ENCODE measurements at places on chromosomes 11 and 22.

GRCh38 chr11:22390283-22390655 is 52.1 kb downstream of the SLC17A6 start:
- no peak for DNase-seq

GRCh38 chr11:66595245-66595904 is 2.4 kb downstream of the CCS start:
- peak; percentile 58 for DNase-seq

DNA sequence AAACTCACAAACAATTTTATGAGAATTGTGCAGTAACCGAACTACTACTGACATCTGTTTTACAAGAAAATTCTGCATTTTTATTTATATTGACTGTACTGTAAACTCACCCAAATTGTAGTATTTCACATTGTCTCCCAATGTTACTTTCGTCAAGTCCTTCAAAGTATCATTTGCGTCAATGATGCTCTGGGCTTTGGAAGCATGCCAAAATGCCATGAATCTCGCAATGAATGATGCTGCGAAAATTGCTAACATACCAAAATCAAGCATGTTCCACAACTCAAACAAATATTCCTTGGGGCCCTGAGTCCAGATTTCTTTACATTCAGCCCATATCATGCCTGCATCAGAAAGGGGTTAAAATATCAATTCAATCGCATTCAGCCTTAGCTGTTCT is 107.6 kb downstream of the TRPC6 start:
- no peak for DNase-seq

DNA sequence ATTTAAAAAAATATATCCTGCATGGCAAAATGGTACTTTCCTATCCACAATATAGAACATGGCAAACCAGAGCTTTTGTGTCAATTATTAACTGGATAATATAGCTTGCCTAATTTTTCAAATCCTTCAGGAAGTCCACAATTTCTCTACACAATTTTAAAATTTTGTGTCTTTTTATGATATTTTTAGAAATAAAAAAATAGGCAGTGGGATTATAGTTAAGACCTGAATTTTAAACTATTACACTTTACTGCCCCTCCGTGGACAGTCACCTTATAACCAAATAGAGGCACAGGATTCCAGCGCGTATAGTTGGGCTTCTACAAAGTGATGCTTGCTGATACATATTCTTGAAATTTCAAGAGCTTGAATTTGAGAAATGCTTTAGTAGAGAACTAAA is 2.1 kb upstream of the DMC1 start:
- DNase-seq = peak; percentile 80

DNA sequence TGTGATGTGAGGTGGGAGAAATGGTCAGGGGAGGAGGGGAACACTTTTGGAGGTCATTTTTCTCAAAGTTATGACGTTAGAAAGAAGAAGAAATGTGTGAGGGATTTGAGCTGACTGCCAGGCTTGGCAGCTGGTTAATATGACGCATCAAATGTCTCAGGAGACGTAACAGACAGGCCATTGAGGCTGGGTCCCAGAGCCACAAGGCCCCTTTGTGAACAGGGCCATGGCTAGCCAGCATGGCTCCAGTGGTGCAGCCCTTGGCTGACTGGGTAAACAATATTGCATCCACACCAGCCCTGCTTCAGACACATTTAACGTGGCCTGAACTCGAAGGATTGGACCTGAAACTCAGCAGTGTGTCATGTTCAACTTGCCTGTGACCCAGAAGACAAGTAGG is 34.3 kb downstream of the AMOTL1 start:
- no peak for DNase-seq
